ENCODE measurements at places on chromosomes 5 and 9.

DNA sequence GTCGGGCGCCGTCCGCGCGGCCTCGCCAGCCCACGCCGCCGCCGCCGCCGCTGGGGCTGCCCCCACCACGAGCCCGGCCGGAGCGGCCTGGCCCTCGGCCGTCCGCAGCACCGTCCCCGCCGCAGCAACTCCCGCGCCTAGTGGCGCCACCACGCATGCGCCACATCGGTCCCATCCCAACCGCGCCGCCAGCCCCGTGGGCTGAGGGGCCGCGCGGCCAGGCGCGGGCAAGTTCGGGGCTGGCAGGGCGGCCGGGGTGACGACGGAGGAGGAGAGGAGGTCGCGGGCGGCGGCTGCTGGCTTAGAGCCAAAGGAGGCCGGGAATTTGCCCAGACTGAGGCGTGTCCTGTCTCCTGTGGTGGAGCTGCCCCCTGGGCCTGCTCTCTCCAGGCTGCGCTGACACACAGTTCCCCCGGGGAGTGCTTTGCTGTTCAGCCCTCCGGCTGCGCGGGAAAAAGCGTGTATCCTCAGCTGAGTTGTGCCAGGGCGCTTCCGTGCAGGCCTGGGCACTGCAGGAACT, at the start of gene TUSC1:
TSS of gene TUSC1 (minus strand) at position 298 of the 520 bp plus-strand sequence. CDS start at position 166, 132 bp downstream.
- DNase-seq = peak; percentile 77
- no peaks in the 10 kb centered on the region for H3K36me3 ChIP-seq
- no peaks in the 10 kb centered on the region for H3K27me3 ChIP-seq
- H3K27ac ChIP-seq = peak within 1 kb of the TSS; percentile 98
- H3K4me1 ChIP-seq = no peaks in the 10 kb centered on the region

DNA sequence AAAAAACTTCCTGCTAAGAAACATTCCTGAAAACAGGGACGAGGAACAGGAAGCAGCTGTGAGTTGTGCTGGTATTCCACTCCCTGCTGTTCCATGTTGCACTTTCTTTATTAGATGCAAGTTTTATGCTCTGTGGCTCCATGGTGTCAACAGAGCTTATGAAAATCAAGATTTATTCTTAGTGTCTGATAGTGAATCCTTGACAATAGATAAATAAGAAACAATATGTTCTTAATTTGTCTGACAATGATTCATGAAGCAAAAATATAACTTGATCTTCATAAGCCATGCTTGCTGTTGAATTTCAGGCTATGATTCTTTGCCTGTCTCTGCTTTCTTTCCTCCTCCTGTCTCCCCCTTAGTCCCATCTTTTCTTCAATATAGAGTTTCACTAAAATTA, 119.6 kb downstream of the DROSHA start:
- H3K36me3 ChIP-seq = peaks cover 29% of the 10 kb centered on the region
- DNase-seq = no peak
- H3K4me1 ChIP-seq = no peaks in the 10 kb centered on the region
- H3K4me3 ChIP-seq = no peak overlapping the region
- H3K27me3 ChIP-seq = no peaks in the 10 kb centered on the region
- H3K27ac ChIP-seq = no peak overlapping the region

DNA sequence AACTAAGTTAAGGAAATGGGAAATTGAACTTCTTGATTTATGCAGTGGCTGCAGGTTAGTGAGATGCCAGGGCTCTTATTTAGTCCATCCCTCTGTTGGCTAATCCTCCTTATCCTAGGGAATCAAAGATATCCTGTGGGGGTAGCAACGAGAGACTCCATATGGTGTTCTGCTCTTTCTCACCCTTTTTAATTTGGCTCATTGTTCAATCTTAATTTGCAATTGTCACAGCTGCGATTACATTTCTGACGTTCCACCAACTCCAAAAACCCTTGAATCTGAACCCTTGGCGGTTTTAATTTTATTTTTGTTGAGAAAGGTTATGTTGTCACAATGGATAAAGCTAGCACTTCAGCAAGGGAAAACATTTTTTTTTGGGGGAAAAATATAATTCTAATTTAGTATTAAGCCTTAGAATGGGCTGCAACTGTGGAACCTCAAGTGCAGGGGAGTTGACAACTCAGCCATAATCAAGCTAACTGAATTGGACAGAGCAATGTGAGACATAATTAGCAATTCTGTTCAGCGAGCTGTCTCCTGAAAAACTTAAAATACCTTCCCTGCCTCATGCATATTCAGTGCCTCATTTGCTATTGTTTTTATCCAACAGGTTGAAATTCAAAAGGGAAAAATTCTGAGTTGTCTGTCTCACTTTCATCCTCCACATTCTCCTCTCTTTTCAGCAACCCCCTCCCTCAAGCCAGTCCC, 91.3 kb downstream of the MAT2B start:
- no peak overlapping the region for H3K4me3 ChIP-seq
- H3K36me3 ChIP-seq = no peaks in the 10 kb centered on the region
- DNase-seq = no peak
- no peaks in the 10 kb centered on the region for H3K27me3 ChIP-seq
- no peaks in the 10 kb centered on the region for H3K4me1 ChIP-seq
- H3K27ac ChIP-seq = no peak overlapping the region

GRCh38 chr9:3704890-3705289, 179.1 kb upstream of the RFX3 start:
- no peaks in the 10 kb centered on the region for H3K27me3 ChIP-seq
- H3K27ac ChIP-seq = no peak overlapping the region
- no peak for DNase-seq
- no peak overlapping the region for H3K4me3 ChIP-seq
- H3K4me1 ChIP-seq = no peaks in the 10 kb centered on the region

GRCh38 chr9:131714161-131714646, 25.7 kb downstream of the RAPGEF1 start:
- peaks cover 46% of the 10 kb centered on the region for H3K36me3 ChIP-seq
- H3K27ac ChIP-seq = peak overlapping the region; percentile 86
- no peaks in the 10 kb centered on the region for H3K27me3 ChIP-seq
- peaks cover 14% of the 10 kb centered on the region for H3K4me1 ChIP-seq

GRCh38 chr9:114691046-114691955, 9.3 kb upstream of the TEX48 start:
- H3K4me1 ChIP-seq = no peaks in the 10 kb centered on the region
- no peaks in the 10 kb centered on the region for H3K27me3 ChIP-seq
- no peak for DNase-seq
- H3K4me3 ChIP-seq = no peak overlapping the region

- no peaks in the 10 kb centered on the region for H3K36me3 ChIP-seq
- no peak for DNase-seq
- H3K4me1 ChIP-seq = peaks cover 25% of the 10 kb centered on the region
- no peaks in the 10 kb centered on the region for H3K27me3 ChIP-seq
- no peak overlapping the region for H3K27ac ChIP-seq
Observed at GRCh38 chr5:149809931-149810691, 80.0 kb downstream of the PPARGC1B start.

GRCh38 chr9:90433398-90433941, 209.2 kb downstream of the DIRAS2 start:
- peak overlapping the region; percentile 8 for H3K4me3 ChIP-seq
- H3K4me1 ChIP-seq = no peaks in the 10 kb centered on the region

GRCh38 chr9:71966601-71967000, 55.2 kb downstream of the C9orf85 start:
- peaks cover 16% of the 10 kb centered on the region for H3K36me3 ChIP-seq
- H3K4me1 ChIP-seq = no peaks in the 10 kb centered on the region
- H3K27ac ChIP-seq = no peak overlapping the region
- no peaks in the 10 kb centered on the region for H3K27me3 ChIP-seq
- no peak overlapping the region for H3K4me3 ChIP-seq

GRCh38 chr9:109534151-109534550, 36.0 kb upstream of the PTPN3 start:
- DNase-seq = no peak
- no peak overlapping the region for H3K27ac ChIP-seq
- no peaks in the 10 kb centered on the region for H3K36me3 ChIP-seq

GRCh38 chr9:92176068-92176799, 61.0 kb upstream of the SPTLC1 start:
- no peaks in the 10 kb centered on the region for H3K27me3 ChIP-seq
- H3K27ac ChIP-seq = no peak overlapping the region
- DNase-seq = no peak
- H3K4me1 ChIP-seq = no peaks in the 10 kb centered on the region

- no peaks in the 10 kb centered on the region for H3K27me3 ChIP-seq
- no peaks in the 10 kb centered on the region for H3K4me1 ChIP-seq
- H3K36me3 ChIP-seq = no peaks in the 10 kb centered on the region
Observed at GRCh38 chr5:51377151-51378060, 5.8 kb upstream of the ISL1 start.

DNA sequence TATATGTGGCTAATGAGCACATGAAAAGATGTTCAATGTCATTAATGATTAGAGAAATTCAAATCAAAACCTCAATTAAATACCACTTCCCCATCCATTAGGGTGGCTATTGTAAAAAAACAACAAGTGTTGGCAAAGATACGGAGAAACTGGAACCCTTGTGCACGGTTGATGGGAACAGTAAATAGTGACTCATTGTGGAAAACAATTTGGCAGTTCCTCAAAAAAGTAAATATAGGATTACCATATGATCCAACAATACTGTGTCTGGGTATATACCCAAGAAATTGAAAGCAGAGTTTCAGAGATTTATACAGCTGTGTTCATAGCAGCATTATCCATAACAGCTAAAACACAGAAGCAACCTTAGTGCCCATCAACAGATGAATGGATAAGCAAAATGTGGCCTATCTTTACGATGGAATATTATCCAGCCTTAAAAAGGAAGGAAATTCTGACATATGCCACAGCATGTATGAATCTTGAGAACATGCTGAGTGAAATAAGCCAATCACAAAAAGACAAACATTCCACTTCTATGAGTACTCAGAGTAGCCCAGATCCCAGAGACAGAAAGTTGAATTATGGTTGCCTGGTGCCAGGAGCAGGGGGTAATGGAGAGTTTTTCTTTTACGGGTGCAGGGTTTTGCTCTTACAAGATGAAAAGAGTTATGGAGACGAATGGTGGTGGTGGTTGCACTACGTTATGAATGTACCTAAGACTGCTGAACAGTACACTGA, 41.4 kb upstream of the LRRC14B start:
- no peaks in the 10 kb centered on the region for H3K4me1 ChIP-seq
- H3K27me3 ChIP-seq = no peaks in the 10 kb centered on the region
- no peaks in the 10 kb centered on the region for H3K36me3 ChIP-seq
- no peak for DNase-seq

DNA sequence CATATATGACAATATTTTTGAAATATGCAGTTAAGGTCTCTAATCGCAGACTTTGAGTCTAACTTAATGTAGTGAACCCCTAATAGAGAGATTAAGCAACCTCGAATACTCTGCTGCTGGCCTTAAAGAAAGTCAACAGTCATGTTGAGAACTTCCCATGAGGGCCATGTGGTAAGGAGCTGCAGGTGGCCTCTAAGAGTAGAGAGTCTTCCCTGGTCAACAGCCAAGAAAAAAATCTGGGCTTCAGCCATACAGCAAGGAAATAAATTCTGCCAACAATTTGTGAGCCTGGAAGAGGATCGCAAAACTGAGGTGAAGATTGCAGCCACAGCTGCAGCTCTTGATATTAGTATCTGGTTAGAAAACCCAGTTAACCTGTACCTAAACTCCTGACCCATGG, 935.2 kb upstream of the TYRP1 start:
- H3K36me3 ChIP-seq = no peaks in the 10 kb centered on the region
- H3K27ac ChIP-seq = no peak overlapping the region
- H3K4me1 ChIP-seq = no peaks in the 10 kb centered on the region
